ENCODE measurements at places on chromosomes 2 and 18.

DNA sequence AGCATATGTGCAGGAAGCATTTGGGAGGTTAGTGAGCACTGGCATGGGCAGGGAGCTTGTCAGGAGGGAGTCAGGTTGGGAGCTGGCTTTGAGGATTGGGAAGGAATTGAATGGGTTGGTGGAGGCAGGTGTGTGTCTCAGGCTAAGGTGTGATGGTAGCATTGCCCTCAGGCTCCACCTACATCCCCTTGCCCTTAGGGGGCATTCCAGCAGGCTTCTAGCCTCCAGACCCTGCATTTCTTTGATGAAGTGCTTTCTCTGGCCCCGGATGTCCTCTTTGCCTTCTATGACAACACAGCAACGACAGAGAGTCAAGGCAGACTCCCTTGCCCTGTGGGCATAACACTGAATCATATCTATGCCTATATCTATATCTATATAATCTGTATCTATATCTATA, 13.5 kb downstream of the RHBDD1 start:
- DNase-seq: no peak

- DNase-seq: no peak
Observed at GRCh38 chr2:230643576-230644291, 68.9 kb upstream of the CAB39 start.

DNA sequence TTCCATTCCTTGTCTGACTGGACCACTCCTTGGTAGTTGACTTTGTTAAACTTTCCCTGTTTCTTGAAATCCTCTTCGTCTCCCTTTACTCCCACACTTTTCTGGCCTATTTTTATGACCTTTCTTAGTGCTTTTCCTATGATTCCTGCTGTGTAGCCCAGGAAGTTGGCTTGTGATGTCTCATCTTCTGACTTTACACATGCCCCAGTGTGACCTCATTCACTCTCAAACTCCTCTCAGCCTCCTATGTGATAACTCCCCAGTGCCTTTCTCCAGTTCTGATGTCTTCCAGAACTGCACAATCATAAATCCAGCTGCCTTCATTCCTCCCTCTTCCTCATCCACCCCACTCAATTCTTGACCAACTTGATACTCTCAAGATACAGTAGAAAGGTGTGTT, 407.6 kb downstream of the TGIF1 start:
- DNase-seq: no peak

- DNase-seq: no peak
Observed at GRCh38 chr18:62738639-62739038, 23.3 kb downstream of the PHLPP1 start.

- DNase-seq: no peak
Observed at GRCh38 chr2:104860451-104860790, 6.5 kb downstream of the POU3F3 start.

DNA sequence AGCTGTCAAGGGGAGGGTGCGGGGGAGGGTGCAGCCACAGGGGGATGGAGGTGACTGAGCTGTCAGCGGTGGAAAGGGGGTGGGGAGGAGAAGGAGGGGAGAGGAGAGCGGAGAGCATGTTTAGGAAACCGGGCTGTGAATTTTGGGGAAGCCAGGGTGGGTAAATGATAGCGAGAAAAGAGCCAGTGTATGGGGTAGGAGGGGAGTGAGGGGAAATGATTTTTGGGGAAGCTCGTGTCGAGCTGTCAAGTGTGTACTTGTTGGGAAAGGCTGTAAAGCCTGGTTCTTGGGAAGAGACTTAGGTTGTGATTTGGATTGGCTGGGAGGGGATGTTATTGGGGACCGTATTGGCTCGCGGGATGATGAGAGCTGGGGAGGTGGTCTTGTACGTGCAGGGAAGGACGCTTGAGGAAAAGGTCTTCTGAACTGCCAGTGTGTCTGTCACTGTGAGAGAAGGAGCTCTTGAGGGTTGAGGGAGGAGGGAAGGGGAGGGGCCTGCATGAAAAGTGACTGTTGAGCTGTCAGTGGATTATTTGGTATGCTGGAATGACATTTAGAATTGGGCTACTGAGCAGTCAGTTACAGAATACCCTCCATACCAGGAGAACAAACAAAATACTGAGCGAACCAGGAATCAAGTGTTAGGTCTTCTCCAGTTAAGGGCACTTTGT, 1.0 kb downstream of the UBR3 start:
- no peak for DNase-seq

GRCh38 chr2:201644001-201644400, 698 bp upstream of the TMEM237 start:
- DNase-seq: no peak

DNA sequence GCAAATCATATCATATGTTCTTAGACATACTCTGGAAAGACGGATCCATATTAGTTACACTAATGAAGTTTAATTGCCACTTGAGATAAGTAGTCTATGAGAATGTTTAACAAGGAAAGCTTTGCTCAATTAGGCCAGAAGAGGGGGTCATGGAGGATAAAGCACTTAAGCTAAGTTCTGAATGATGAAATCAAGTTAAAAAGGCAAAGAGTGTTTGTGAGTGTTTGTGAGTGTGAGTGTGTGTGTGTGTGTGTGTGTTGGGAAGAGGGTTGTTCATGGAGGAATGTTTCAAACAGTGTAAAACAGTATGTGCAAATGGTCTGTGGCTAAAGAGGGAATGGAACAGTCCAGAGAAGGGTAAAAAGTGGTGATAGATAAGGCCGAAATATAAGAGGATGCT, 360.9 kb downstream of the ERBB4 start:
- peak; percentile 3 for DNase-seq

DNA sequence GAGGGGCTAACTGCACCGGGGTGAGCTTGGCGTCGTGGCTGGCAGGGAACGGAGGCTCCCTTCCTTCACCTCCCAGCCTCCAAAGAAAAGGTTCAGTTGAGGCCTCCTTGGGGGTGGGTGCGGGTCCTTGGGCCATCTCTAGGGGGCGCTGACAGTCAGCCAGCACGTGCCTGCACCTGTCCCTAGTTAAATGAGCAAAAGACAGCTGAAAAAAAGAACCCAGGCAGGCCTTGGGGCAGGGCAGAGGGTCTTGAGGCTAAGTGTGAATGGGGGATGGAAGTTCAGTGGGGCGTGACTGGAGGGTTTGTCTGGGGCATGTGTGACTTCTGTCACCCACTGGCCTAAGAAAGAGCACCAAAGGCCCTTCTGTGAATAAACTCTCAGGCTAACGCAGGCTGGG, 56.4 kb downstream of the ZFP36L2 start:
- no peak for DNase-seq

GRCh38 chr2:142561656-142562055, 315.8 kb upstream of the KYNU start:
- no peak for DNase-seq

DNA sequence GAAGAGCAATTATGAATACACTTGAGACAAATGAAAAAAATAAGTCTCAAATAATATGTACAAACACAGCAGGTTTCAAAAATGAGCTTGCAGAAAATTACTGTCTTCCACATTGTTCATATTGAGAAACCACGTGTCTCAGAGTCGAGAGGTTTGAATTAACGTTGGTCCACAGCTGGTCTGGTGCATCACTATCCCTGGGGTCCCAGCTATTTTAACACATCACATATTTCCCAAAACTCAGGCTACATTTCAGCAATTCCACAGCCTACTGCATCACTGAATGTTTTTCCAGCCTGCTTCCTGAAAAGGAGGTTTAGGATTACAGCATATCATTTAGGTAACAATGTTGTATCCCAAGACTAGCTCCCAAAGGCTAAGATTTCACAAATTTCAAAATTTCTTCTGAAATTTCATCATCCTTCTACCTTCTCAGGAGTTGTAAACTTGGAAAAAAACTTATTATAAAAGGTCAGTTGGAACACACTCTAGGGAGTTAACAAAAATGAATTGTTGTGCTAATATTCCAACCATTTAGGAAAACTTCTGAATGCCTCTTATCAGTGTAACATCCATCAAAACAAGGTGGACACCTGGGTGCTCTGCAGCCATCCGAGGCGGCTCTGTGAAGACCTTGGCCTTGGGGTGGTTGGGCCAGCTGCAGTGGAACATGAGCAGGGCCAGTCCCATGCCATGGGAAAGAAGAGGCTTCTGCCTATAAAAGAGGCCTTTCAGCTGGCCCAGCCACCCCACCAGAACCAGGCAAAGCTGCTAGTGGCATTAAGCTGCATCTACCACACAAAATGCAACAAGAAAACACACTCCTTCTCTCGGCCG, 198.1 kb upstream of the RBBP8 start:
- DNase-seq: no peak

DNA sequence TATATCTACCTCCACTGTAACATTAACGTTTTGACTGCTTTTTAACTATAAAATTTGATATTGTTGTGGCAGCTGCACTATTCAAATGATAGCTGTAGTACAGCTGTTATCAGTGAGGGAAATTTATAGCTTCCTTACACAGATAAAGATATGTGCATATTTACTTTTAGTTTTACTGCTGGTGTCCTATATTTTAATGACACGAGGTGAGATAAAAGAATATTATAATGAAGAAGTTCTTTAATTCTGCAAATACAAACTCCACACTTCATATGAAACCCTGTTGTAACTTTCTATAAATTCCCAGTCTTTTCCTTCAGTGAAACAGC, 427.8 kb upstream of the ZEB2 start:
- DNase-seq: no peak

DNA sequence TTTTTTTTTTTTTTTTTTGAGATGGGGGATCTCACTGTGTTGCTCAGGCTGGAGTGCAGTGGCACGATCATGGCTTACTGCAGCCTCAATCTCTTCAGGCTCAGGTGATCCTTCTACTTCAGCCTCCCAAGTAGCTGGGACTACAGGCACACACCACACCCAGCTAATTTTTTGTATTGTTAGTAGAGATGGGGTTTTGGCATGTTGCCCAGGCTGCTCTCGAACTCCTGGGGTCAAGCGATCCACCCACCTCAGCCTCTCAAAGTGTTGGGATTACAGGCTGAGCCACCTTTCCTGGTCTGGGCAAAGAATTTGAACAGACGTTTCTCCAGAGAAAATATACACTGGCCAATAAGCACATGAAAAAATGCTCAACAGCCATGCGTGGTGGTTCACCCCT, 2.9 kb upstream of the SNRNP200 start:
- no peak for DNase-seq

DNA sequence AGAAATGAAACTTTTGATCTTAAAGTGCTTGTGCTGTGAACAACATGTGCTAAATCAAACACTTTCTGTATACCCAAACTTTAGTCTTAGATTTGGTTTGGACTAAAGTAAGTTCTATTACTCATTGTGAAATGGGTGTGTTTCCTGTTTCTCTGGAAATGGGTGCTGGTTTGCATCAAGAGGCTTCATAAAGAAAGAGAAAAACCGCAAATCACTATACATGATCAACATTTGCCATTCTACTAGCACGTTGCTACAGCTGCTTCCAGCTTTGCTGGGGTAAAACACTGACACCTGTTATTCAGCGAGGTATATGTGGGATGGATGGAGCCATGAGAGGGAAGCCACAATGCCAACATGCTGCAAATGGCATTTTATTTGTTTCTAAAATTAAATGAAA, 547.0 kb upstream of the ACVR2A start:
- DNase-seq: no peak

DNA sequence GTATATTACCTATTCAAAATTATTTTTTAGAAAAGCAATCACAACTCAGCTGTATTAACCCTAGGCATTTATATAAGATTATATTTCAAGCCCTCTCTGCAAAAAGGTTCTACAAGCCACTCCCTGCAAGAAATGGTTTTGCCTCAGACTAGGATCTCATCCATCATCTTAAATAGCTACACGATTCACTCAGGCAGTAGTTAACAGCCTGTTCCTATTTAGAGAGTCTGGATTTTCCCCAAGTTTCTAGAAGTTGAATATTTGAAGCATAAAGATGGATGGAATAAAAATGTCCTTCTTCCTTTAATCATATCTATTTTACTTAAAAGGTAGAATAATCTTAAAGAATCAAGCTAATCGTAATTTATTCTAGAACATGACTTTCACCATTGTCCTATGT, 167.1 kb upstream of the STK17B start:
- DNase-seq: no peak

All from NT2/D1 (cell line).